ENCODE measurements at places on chromosomes 6 and 20.

GRCh38 chr20:58580474-58580835 is 65.3 kb upstream of the APCDD1L start:
- DNase-seq = no peak

DNA sequence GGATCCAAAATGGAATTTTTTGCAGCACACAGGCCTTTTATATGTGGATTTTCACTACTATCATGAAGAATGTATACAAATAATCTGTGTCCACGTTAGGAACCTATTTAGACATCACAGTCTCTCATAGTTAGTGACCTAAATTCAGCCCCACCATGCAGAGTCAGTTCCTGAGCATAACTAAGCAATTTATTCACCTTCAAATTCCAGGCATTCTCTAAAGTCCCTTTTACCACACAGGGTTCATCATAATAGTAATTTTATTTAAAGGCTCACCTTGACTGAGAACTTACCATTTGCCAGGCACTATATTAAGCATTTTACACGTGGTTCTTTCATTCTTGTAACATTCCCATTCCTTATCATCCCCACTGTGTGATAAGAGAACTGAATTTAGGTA is 353.8 kb downstream of the ARHGAP18 start:
- DNase-seq = no peak

- no peak for DNase-seq
Observed at GRCh38 chr6:111600588-111601445, 4.9 kb downstream of the TRAF3IP2 start.

GRCh38 chr20:60869087-60869486 is 383.0 kb upstream of the CDH4 start:
- no peak for DNase-seq

- DNase-seq = no peak
Observed at GRCh38 chr6:164505425-164505824, 804.0 kb downstream of the C6orf118 start.

- DNase-seq = no peak
Observed at GRCh38 chr20:15039088-15039752, 701.8 kb upstream of the FLRT3 start.

DNA sequence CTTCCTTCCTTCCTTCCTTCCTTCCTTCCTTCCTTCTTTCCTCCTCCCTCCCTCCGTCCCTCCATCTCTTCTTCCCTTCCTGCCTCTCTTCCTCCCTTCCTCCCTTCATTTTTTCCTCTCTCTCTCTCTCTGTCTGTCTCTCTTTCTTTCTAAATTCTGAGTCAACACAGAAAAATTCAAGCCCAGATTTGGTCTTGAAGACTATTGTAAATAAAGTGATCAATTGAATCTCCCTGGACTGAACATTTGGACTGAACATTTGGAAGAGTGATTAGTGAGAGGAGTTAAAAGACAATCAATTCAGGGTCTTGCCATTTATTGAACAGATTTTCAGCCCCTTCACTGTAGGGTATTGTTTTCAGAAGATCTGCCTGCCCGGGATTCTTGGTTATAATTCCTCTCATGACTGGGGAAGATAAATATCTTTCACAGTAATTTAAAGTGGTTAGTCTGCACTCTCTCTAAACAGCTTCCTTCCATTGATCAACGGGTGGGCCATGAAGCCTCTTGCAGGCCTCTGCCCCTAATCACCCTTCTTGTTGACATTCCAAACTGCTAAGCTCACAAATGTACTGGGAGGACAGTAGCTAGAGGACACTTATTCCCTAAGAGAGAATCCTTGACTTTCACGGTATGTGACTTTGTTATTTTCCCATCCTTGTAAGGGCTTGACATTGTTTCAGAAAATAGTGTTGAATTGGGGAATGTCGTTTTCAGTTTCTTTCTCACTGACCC is 101.7 kb upstream of the BMP2 start:
- DNase-seq = no peak

- DNase-seq = no peak
Observed at GRCh38 chr20:48706116-48706656, 121.6 kb downstream of the PREX1 start.

- DNase-seq = no peak
Observed at GRCh38 chr20:43723186-43723585, 3.6 kb downstream of the GTSF1L start.

DNA sequence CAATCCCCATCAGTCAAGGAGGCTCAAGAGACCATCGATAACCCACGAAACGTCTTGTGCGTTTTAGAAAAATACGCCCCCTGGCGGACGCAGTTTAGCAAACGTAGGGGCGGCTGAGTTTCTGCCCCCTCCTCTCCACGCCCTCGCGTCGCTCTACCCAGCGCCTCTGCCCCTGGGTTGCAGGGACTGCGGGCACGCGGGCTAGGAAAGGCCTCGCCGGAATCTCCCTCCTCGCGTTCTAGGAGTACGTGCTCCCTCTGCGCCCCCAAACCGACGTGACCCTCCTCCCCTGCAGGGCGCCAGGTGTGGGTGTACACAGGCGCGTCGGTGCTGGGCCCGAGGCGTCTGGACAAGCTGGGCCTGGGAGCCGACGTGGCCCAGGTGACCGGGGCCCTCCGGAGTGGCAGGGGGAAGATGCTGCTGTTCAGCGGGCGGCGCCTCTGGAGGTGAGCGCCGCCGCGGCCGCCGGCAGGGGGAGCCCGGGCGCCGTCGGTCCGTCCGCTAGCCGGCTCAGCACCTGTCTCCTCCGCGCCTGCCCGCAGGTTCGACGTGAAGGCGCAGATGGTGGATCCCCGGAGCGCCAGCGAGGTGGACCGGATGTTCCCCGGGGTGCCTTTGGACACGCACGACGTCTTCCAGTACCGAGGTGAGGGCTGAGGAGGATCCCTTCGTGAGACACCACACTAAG is 5.3 kb downstream of the MMP9 start:
- peak; percentile 32 for DNase-seq

GRCh38 chr6:163438940-163439335 is 24.4 kb downstream of the QKI start:
- no peak for DNase-seq

GRCh38 chr6:25320459-25320858 is 41.3 kb downstream of the CARMIL1 start:
- no peak for DNase-seq

GRCh38 chr6:22583230-22583629 is 13.9 kb downstream of the HDGFL1 start:
- DNase-seq = no peak

DNA sequence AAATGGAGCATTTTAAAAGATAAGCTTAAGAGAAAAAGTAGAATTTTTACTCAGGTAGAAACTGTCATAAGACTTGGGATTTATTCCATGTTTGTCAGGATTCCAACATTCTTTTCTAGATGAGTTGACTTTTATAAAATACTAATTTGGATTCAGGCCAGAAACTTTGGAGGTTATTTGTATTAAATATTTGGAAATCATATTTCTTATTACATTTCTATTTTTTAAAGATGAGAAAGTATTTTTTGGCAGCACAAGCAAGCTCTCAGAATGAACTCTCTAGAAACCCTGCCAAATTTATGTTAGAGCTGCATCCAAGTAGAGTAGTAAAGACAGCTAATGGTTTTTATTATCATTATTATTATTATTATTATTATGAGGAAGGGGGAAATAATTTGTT is 1014.9 kb upstream of the GJE1 start:
- DNase-seq = no peak

- DNase-seq = no peak
Observed at GRCh38 chr6:110270165-110270564, 88.0 kb downstream of the METTL24 start.

GRCh38 chr6:32967151-32968091 is 973 bp upstream of the BRD2 start:
- peak; percentile 61 for DNase-seq

DNA sequence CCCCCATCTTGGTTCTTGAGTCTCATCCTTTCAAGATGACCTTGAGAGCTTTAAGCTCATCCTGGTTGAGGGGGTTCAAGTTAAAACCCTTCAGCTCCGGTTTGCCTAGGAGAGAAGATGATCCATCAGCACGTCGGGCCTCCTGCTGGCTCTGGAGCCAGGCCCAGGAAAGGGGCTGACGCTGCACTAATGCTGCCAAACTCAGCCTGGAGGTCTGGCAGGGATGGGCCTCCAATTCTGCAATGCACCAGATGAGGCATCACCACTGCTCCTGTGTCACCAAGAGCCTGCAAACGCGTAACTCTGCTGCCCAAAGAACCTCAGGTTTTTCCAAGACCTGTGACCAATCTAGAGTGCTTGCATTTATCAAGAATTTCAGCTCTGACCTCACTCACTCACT is 6.1 kb downstream of the PDRG1 start:
- no peak for DNase-seq

DNA sequence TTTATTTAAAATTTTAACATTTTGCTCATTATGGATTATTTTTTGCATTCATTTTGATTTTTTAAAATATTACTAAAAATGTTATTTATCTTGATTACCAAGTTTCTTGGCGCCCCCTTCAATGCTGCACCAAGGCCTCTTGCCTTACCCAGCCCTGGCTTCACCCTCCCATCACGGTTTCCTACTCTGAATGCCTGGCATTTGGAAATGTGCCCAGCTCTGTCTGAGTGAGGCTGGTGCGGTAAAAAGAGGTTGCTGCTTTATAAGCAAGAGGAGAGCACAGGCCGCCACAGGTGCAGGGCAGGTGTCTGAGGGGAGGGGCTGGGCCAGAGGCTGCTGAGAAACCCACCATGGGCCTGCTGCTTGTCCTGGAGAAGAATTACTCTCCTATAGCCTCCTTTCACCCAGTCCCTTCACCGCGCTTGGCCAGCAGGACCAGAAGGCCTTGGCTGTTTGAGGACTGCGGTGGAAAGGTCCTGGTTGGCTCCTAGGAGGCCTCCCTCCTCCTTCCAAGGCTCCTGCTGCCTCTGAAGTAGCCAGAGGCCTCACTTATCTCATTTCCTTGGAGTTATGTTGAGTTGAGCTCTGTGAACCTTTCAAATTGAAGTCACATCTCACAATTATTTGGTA is 62.6 kb downstream of the BANF2 start:
- no peak for DNase-seq

DNA sequence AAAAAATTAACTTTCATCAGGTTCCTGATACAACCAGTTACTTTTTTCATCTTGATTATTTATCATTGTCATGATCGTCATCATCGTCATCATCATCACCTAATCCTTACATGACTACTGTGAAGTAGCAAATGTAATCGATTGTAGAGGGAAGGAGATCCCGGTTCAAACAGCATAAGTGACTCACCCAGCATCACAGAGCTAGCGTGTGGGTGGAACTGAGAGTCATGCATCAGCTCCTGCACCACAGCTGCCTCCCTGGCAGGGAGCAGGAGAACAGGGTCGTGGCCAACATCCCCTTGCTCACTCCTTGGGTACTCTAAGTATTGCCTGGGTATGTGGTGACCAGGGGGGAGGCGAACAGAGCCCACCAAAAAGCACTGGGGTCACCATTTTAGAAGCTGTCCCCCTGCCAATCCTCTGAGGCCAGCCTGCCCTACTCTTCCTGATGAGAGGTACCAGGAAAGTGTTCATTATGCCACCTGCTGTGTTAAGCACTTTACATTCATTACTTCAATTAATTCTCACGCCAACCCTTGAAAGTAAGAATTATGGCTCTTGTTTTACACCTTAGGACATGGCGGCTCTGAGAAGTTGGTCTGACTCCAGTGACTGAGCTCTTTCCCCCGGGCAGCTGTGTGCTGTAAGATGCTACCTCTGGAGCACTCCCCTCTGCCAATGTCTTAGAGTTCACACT is 425.2 kb downstream of the CD83 start:
- no peak for DNase-seq

GRCh38 chr20:60011512-60012507 is 53.6 kb downstream of the CDH26 start:
- DNase-seq = no peak

DNA sequence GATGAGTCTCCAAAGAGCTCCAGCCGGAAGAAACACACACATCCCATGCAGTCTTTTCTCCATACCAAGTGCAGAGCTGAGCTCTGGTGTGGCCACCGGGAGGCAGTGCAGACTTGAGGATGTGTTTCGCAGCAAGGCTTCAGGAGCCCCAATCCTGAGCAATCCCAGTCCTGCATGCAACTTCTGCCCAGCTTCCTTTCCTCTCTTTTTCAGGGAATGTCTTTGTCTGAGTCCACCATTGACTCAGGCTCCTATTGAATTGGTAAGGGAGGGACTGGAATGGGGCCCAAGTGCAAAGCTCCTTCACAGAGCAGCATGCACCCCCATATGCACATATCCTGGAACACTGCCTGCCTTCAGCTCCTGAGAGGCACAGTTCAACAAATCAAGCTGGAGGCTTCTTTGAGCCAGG is 50.5 kb upstream of the ASIP start:
- peak; percentile 68 for DNase-seq

- DNase-seq = no peak
Observed at GRCh38 chr6:42363926-42364849, 87.5 kb downstream of the TRERF1 start.

DNA sequence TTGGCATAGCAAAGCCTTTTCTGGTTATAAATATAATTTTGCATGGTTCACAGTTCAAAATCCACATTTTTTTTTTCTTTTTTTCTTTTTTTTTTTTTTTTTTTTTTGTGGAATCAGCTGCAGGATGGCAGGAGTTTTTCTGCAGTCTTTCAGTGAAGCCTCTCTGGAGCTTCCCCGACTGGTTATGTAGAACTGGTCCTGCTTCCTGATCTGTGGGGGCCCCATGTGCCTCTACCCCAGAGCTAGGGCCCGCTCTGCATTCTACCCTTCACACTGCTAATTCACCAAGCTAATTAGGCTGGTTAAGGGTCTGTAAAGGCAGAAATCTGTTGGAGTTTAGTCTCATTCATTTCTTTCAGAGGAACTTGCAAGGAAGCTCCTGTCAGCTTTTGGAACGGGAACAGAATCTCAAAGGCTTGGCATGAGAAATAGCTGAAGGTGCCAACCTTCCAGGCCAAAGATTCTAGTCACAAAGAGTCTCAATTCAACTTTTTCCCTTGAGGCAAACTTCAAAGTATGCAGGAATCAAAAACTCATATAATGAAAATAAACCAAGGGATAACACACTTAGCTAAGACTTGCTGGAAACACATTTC is 45.5 kb downstream of the HMGN3 start:
- no peak for DNase-seq

All from HAP-1 (cell line).